Activated gamma-delta T cell (primary cell): ENCODE measurements at places on chromosomes 5 and 9.

GRCh38 chr5:54838843-54839242 lies 146.6 kb downstream of the ESM1 start:
- DNase-seq = no peak

- DNase-seq = no peak
Observed at GRCh38 chr5:76690704-76691466, 25.0 kb upstream of the F2R start.

DNA sequence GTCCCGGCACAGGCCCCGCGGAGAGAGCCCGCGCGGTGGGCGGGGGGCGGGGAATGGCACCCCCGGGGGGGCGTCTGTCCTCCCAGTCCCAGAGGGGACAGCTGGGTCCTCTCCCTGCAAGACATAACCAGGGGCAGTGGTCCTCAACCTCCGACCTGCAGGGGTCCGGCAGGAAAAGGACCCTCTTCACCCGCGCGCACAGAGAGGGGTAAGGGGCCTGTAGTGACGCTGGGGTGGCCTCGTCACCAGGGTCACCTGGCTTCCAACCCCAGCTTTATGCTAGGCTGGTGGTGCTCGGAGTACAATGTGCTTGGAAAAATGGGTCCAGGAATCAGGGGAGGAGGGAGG lies 34.2 kb downstream of the LHX2 start:
- DNase-seq = no peak

DNA sequence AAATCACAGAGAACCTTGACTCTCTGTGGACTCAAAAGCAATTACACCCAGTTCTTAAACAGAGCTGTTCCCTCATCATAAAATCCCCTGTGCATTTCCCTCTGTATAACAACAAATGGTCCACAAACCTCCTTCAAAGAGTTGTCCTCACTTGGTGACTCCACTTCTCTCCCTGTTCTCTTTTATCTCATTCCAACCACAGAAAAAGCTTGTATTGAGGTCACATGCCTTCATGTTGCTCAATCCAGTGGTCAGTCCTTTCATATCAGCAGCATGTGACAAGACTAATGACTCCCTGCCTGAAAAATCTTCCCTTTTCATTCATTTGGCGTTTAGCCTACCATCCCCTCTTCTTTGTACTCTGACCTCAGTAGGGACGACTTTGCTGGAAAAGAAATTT lies 158.0 kb downstream of the DEPDC1B start:
- DNase-seq = no peak

- DNase-seq = no peak
Observed at GRCh38 chr9:33506626-33507370, 17.3 kb upstream of the ANKRD18B start.

DNA sequence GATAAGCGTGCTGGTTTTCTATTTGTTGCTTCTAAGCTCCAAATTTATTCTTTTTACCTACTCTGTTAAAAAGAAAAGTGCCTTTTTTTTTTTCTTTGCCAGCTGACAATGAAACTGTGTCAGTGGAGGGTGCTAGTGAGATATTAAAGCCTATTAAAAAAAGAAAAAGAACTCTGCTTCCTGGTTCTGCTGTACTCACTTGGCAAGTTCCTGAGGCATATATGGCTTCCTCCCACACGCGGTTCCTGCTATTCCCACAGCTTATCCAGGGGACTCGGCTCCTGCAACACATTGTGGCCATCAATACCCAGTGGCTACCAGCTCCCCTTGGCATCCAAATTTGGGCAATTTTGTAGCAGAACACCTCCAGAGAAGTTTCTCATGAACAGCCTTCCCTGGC lies 1977.7 kb upstream of the CDH9 start:
- no peak for DNase-seq

GRCh38 chr5:52861368-52861767 lies 73.7 kb downstream of the ITGA1 start:
- no peak for DNase-seq

DNA sequence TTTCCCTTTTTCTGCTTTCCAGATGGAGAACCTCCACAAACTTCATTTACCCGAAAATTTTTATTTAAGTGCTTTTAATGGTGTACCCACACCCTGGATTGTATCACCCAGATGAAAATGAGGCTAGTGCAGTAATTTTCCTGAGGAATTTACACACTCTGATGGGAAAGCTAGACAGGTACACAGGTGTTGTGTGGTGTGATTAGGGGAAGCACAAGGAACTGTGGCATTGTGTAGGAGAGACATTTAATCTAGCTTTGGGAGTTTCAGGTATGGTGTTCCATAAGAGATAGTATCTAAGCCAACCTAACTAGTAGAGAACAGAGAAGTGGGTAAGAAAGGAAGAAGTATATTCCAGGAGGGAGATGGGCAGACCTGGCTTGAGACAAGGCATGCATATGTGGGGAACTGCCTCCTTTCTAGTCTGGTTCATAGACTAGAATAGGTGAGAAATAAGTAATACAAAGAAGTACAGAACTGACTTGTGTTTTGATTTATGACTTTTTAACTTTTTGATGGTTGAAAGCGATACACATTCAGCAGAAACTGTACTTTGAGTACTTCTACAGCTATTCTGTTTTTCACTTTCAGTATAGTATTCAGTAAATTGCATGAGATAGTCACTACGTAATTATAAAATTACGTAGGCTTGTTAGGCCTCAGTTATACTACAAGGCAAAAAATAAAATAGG lies 22.9 kb upstream of the ROPN1L start:
- DNase-seq = no peak

DNA sequence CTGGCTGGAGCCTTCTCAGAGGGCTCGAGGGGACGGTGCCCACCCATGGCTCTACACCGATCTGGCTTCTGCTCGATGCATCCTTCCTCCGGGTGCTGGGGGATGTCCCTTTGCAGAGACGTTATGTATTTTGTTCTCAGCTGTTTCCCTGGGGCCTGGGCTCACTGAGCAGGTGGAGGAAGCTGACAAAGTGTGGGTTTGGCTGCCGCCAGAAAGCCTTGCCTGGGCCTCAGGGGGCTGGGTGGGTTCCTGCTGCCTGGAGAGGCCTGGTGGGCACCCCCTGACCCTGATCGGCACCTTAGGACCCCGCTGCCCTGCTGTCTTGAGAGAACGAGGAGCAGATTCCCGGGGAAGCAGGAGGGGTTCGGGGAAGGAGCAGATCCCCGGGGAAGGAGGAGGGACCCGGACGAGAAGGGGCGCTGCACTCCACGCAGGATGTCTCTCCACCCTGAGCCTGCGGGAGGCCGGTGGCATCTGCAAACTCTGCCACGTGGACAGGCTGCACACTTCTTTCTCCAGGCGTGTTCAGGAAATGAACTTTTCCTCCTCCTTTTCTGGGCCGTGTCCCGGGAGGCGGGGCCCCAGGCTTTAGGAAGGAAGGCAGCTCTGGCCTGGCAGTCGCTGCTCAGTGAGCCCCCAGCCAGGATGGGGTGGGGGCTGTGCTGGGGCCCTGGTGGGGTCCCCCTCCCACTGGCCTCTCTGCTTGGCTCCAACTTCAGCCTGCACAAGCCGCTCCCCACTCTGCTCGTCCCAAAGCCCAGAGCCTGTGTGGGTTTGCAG lies 148.9 kb downstream of the RXRA start:
- no peak for DNase-seq

GRCh38 chr5:156400231-156400986 lies 73.4 kb downstream of the SGCD start:
- DNase-seq = no peak

DNA sequence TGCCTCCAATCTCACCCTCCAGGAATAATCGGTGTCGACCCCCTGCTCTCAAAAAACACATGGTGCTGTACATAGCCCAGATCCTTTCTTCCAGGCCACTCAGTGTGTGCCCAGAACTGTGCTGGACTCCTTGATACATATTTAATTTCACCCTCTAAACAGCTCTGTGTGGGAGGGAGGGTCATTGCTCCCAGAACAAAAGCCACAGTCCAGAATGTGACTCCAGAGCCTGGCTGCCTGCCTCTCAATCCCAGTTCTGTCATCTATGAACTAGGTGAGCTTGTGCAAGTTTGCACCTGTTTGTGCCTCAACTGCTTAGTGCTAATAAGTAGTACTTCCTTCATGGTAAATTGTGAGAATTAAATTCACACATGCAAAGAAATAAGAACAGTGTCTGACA lies 93.1 kb downstream of the GABBR2 start:
- no peak for DNase-seq

- no peak for DNase-seq
Observed at GRCh38 chr5:153896117-153896516, 142.6 kb downstream of the FAM114A2 start.

DNA sequence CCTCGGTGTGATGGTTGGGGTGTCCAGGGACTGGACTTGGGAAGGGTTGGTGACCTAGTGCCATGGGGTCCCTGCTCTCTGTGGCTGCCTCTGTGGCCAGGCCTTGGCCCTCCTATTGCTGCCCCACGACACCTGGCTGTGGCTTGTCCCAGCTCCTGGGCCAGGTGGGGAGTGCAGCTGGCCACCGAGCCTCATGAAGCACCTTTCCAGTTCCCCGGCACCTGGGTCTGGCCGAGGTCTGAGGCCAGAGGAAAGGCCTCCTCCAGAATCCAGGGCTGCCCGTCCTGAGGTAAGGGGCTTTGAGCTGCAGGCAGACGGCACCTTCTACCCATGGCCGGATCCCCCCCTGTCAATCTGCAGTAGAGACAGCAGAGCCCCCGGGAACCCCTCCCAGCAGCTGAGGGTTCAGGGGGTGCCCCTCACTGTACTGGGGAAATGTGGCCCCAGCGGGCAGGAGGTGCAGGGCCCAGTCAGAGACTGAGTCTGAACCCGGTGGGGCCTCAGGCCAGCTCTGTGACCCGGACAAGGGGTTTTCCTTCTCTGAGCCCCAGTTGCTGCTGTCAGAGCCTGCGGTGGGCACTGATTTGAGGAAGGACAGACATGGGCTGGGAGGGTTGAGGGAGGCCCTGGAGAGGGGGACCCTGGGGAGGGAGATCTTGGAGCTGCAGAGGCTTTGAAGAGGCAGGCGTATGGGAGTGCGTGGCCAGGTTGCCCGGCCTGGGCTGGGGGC lies 54.5 kb downstream of the RXRA start:
- no peak for DNase-seq

- DNase-seq = no peak
Observed at GRCh38 chr9:90774071-90774470, 27.5 kb upstream of the SYK start.

DNA sequence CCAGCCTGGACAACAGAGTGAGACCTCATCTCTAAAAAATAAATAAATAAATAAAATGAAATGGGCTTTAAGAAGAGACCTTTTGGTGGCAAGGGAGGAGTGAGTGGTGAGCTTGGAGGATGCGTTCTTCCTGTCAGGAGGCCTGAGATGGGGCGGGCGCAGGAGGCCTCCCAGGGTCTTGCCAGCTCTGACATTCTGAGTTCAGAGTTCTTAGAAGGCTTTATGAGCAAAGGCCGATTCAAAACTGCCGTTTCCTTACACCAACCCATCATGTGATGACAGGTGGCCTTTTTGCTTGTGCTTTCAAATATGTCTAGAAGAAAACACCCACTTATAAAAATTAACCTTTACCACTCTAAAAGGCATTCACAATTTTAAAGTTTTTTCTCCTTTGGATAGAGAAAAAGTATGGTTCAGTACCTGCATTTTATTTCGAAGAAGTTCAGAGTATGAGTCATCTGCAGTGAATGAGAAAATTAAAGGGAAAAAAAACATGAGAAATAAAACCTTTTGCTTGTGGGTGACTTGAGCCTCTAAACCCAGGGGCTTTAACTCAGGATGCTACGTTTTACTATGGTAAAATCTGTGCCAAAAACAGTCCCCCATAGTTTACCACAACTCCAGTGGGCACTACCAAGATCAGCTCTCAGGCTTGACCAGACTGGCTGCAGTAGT lies 157.4 kb upstream of the OTULINL start:
- no peak for DNase-seq

DNA sequence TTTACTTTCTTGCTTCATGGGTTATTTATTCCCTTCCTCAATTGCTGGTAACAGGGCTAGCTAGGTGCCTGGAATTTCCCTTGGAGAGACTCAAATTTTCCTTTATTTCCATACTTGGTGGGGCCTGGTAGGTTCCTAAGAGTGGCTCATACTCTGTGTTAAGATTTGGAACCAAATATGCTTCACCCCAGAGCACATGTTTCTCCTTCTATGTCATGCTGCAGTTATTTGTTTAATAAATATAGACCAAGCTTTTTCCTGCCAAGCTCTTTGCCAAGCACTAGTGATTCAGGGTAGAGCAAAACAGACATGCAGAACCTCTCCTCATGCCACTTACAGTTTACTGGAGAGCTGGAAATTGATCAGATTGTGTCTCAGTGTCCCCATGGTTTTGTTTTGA lies 290.3 kb upstream of the SGCD start:
- DNase-seq = no peak

GRCh38 chr5:176542596-176543427 lies 5.6 kb upstream of the RNF44 start:
- peak; percentile 37 for DNase-seq

- no peak for DNase-seq
Observed at GRCh38 chr5:173645437-173645807, 29.0 kb upstream of the BOD1 start.

- DNase-seq = no peak
Observed at GRCh38 chr5:15564957-15565356, 65.0 kb downstream of the FBXL7 start.

DNA sequence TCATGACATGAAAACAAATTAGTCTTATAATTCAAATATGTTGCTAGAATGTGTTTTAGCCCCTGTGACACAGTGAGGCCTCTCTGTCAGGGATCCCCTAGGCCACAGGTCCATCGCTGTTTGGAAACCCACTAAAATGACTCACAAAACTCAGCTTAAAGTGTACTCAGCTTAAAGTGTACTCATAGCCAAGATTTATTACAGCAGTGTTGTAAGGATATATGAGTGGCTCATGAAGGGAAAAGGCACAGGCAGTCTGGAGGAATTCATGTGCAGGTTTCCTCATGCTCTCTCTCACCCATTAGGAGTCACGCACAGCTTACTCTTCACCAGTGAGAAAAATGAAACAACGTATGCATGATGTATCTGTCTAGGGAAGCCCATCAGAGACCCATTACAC lies 24.4 kb upstream of the TGFBI start:
- DNase-seq = no peak

- peak; percentile 11 for DNase-seq
Observed at GRCh38 chr5:55220433-55221185, 6.5 kb downstream of the MCIDAS start.

DNA sequence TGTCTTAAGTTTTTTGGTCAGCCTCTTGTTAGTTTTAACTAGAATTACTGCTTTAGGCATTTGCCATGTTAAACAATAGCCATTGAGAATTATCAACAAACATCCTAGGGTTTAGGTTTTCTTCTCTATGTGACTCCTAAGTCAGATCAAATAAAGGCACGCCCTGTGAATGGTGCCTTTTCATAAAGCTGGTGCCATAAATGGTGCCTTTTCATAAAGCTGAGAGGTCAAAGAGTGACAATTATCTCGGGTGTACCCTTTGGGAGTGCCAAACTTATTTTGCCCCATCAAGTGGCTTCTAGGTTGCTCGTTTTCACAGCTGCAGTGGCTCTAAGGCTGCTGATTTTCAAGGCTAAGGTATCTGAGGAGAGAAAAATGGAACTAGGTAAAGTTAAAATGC lies 391.6 kb downstream of the DMRTA1 start:
- DNase-seq = no peak
